Activated CD4-positive, alpha-beta T cell treated with anti-CD3 and anti-CD28 coated beads for 48 hours (primary cell): ENCODE measurements at places on chromosomes 11 and 22.

DNA sequence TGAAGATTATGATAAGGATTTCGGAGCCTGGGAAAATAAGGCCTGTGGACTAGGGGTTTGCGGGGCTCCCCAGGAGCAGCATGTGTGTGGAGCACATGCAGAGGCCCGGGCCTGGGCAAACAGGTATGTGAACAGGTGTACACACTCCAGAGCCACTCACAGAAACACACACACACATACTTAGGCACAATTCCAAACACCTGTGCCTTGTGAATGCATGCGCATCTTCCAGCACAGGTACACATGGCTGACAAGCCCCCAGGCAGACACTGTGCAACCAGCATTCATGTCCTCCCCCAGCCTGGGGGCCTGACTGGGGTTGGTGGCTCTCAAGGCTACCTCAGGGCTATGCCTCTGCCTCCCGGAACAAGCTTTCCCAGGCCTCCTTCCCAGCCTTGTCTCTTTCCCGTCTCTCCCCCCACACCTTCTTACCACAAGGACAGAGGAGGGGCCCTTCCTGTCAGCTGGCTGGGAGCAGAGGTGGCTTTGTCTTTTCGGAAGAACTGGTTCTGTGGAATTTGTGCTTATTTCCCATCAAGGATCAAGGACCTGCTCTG is 2.6 kb upstream of the P2RY6 start:
- DNase-seq: no peak

- DNase-seq: no peak
Measured at GRCh38 chr22:20748731-20749428, 25.0 kb upstream of the SERPIND1 start.

DNA sequence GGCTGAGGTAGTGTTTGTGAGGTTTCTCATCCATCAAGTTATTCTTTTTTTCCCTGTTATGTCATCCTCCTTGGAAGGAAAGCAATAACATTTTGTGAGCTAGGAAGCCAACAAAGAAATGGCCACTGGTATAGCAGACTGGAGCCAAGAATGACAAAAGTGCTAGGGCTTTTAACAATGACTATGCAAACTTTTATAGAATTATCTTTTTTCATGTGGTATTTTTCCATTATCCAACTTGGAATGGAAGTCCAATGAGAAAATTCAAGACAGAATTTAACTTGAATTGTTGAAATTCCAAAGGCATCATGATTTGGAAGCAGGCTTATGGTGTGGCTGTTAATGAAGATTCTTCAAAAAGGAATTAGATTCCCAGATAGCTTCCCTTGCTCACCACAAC is 216.4 kb upstream of the PDGFD start:
- no peak for DNase-seq

- no peak for DNase-seq
Measured at GRCh38 chr11:2072551-2073261, 66.5 kb downstream of the IGF2 start.

DNA sequence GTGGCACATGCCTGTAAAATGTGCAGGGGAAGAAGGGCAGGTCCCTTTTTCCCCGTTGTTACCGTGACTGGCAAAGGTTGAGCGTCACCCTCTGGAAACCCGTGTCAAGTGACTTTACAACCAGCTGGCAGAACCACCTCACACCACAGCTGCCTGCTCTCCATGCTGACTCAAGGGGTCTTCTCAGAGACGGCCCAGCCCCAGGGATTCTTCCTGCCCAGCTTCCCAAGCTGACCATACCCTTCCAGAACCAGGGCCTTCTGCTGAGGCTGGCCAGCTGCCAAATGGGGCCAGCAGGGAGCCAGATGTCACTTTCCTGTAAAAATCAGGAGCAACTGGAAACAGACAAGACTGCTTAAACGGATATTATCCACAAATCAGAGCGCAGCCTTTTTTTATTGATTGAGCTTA is 6.3 kb downstream of the PC start:
- no peak for DNase-seq

DNA sequence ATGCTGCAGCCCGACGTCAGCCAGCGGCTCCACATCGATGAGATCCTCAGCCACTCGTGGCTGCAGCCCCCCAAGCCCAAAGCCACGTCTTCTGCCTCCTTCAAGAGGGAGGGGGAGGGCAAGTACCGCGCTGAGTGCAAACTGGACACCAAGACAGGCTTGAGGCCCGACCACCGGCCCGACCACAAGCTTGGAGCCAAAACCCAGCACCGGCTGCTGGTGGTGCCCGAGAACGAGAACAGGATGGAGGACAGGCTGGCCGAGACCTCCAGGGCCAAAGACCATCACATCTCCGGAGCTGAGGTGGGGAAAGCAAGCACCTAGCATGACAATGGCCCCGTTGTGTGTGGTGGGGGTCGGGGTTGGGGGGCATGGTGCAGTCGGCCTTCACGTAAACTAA is 1.0 kb downstream of the TSSK2 start:
- DNase-seq: no peak
